Hindlimb muscle (tissue), 1 donor: ENCODE measurements at places on chromosomes 12 and 14. TPM values are rescaled to one million over a fixed set of nuclear protein-coding genes. Genes with fewer than 3 reads are reported as not detected.

CCDC88C gene
- 18.3 TPM for polyA plus RNA-seq

SYNE3 gene
- 16.3 TPM for polyA plus RNA-seq

PPP1R1A gene
- polyA plus RNA-seq: 70.6 TPM

CLEC14A gene
- 24.4 TPM for polyA plus RNA-seq

LUM gene
- 424 TPM for polyA plus RNA-seq

ABCB9 gene
- polyA plus RNA-seq: 4.3 TPM

ADCY6 gene
- 40.6 TPM for polyA plus RNA-seq

ALG10B gene
- 6.2 TPM for polyA plus RNA-seq

WNT5B gene
- 34.0 TPM for polyA plus RNA-seq

ST8SIA1 gene
- polyA plus RNA-seq: 11.6 TPM

PLEKHH1 gene
- 2.0 TPM for polyA plus RNA-seq

ARMH4 gene
- polyA plus RNA-seq: 5.1 TPM

SLC25A47 gene
- polyA plus RNA-seq: not detected

SRGAP1 gene
- polyA plus RNA-seq: 6.6 TPM

ATG2B gene
- polyA plus RNA-seq: 17.4 TPM

CKB gene
- 190 TPM for polyA plus RNA-seq

TAS2R10 gene
- 0.50 TPM for polyA plus RNA-seq

CELA1 gene
- polyA plus RNA-seq: not detected

RNU4-1 gene
- not detected for polyA plus RNA-seq

ADGRD1 gene
- polyA plus RNA-seq: 9.3 TPM

CISTR gene
- not detected for polyA plus RNA-seq

PSEN1 gene
- 30.6 TPM for polyA plus RNA-seq
